Central memory CD4-positive, alpha-beta T cell (primary cell): ENCODE measurements at places on chromosomes 2 and 18.

DNA sequence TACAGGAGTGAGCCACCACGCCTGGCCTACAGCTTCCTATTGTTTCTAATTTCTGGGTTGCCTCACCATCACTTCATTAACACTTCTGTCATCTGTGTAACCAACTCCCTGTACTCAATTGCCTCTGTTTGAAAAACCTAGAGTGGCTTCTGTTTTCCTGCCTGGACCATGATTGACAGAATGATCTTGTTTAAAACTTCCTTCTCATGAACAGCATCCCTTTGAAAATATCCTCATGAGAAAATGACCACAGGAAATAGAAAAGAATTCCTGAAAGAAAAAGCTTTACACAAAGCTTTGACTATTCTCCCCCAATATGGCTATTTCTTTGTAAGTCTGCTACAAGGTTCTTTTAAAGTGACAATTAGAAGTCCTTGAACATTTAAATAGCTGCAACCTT, 672.3 kb downstream of the ARHGAP15 start:
- DNase-seq: no peak

DNA sequence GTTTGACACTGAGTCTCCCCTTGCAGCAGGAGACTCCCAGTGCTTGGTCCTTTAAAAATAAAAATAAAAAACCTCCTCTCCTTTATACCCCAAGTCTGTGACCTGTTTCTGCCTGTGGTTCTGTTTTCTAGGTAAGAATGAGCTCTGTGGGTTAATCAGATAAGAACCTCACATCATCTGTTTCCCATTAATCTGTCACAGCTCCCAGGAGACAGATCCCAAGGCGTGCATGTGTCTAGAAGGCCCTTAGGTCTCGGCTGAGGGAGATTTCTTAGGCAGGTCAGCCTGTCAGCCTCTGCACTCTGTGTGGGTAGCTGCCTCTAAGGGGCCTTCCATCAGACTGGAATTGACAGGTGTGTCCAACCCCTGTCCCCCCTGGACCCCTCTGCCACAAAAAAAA, 80.7 kb downstream of the FHOD3 start:
- no peak for DNase-seq

- no peak for DNase-seq
These were observed 84.9 kb downstream of the DGKD start for GRCh38 chr2:233439191-233439590.

GRCh38 chr2:6580982-6581381, 284.7 kb downstream of the CMPK2 start:
- no peak for DNase-seq

GRCh38 chr2:171316220-171316619, 117.6 kb downstream of the METTL8 start:
- no peak for DNase-seq

DNA sequence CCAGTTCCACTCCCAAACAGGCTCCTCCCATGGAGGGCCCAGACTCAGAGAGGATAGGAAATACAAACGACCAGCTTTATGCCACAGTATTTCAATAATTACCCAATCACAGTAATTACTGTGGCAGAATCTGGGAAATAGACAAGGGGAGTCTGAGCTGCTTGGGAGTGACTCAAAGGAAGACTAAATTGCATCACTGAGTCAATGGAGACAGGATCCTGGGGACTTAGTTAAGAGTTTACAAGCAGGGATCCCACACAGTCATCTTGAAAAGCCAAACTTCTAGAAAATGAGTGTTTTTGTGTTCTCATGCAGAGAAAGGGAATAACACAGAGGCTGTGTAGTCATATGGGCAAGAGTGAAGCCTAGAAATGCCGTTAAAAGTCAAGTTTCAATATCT, 1142.1 kb downstream of the CNTNAP5 start:
- no peak for DNase-seq

DNA sequence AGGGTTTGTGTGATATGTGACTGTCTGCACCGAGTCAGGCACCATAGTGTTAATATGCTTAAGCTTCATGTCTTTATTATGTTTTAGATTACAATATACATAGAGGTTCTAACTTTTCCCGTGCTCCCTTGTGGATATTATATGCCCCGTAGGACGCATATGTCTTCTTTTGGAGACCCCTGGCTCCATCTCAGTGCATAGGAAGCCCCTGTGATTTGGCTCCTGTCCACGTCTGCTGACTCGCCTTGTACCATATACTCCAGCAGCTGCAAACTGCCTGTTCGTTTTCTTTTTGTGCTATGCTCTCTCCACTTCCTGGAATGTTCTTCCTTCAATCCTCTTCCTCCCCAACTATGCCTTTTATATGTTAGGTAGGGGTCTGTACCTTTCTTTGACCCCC, 110.9 kb downstream of the PTRHD1 start:
- no peak for DNase-seq

GRCh38 chr2:42359965-42360483, 993 bp downstream of the COX7A2L start:
- DNase-seq: no peak

DNA sequence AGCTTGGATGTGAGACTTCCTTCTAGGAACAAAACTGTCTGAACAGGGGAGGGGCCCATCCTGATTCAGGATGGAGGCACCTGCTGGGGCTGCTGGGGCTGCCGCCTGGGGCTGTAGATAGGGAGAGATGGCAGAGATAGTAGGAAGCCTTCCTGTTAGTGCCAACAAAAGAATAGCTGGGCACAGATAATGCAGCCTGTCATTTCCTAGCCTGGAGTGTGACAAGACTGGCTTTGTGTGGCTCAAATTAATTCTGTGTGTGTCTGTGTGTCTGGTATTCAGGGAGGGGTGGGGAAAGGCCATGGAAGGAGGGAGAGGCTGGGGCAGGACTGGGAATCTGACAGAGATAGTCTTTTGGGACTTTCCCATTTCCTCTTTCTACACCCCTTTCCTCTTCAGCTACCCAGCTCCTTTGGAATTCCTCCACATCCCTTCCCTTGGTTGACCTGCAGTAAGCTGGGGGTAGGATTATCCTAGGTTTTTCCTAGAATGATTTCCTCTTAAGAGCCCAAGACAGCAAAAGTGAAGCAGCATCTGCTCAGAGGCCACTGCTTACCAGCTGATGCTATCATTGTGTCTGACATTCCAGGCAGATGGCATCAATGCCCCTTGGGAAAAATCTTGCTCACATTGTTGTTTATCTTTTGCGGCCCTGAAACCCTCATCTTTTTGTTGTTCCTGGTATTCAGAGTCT, 144.9 kb upstream of the LHCGR start:
- no peak for DNase-seq

GRCh38 chr2:38959938-38960608, 70.4 kb downstream of the ARHGEF33 start:
- peak; percentile 60 for DNase-seq

DNA sequence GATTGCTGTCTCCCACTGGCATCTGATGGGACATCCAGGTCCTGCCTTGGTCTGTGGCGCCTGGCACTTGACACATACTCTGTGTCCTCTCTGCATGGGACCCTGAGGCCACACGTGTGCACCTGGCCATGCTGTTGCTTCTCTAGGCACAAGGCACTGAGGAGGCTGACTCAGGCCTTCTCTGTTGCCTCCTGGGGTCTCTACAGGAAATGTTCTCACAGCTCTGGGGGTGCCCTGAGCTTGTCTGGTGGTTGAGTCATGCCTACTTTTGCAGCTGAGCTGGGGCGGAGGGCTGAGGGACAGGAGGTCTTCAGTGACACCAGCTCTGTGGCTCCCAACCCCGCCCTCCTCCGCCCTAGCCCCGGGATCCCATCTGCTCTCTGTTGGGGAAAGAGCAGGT, 207.0 kb upstream of the HS6ST1 start:
- DNase-seq: no peak

GRCh38 chr2:127386246-127386645, 1.5 kb downstream of the MAP3K2 start:
- DNase-seq: no peak

DNA sequence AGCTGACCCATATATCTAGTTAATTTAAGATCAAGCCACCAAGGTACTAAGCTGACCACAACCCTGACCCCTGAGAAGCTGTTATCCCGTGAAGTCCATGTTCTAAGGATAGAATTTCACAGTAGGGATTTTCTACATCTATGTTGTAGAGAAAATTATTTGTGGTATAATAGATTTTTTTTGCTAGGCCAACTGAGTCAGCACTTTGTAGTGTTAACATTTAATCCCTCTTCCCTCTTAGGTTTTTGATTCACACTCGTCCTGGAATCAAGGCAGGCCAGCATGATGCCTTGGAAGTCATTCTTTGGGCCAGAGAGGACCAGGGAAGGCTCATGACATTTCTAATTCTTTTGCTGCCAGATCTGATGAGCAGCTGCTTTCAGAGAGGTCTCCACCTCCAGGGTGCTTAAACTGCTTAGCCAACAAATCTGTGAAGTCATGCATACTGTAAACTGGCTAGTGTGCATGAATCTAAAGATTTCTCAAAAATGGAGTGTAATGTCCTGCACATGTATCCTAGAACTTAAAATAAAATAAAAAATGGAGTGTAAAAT, 102.5 kb downstream of the RBM43 start:
- DNase-seq: no peak

DNA sequence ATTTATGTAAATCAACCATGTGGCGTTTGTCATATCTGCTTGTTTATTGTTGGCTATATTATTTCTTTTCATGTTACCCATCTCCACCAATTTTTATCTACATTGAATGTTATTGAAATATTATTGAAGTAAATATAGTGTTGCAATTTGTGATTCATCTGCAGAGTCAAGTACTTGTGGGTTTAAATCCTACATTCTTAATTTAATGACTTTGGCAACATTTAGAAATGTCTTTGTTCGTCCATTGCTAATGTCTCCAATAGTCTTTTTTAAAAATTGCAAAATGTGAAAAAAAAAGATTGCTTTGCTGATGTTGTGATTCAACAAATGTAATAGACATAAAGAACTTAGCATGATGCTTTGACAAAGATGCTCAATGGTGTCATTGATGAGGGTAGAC, 1572.8 kb upstream of the PIK3C3 start:
- DNase-seq: no peak

GRCh38 chr18:36149514-36150289, 20.0 kb downstream of the ELP2 start:
- no peak for DNase-seq

GRCh38 chr18:42471885-42472284, 516.9 kb downstream of the PIK3C3 start:
- DNase-seq: no peak

GRCh38 chr2:109660046-109660860, 46.1 kb downstream of the SOWAHC start:
- no peak for DNase-seq

GRCh38 chr2:144707736-144708326, 187.9 kb upstream of the ZEB2 start:
- no peak for DNase-seq

- no peak for DNase-seq
These were observed 21.9 kb downstream of the EVA1A start for GRCh38 chr2:75538521-75539490.

GRCh38 chr2:45797451-45798230, 146.2 kb downstream of the PRKCE start:
- DNase-seq: no peak

- DNase-seq: no peak
These were observed 20.9 kb upstream of the PPP1CB start for GRCh38 chr2:28730641-28731146.

DNA sequence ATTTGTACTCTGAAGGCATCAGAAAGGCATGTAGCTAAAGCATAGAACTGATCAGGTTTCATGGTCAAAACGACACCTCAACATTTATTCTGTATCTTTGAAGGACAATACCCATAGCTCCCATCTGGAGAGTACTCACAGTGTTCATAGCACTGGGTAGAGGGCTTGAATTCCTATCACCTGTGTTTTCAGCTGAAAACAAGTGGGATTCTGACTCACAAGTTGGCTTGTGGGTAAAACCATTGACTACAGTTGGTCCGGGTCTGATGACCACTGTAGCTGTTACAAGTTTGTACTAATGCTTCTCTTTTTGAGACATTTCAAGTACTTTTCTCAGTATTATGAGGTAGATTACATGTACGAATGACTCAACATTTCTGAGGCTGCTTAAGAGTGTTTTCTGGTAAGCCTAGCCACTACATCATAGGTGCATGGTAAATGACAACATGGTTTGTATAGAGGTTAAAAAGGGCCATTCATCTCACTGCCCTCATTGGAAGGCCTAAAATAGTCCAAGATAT, 68.6 kb upstream of the PELI1 start:
- no peak for DNase-seq

GRCh38 chr18:27964811-27965210, 212.1 kb downstream of the CDH2 start:
- DNase-seq: no peak

GRCh38 chr18:36139245-36139644, 9.5 kb downstream of the ELP2 start:
- DNase-seq: no peak

DNA sequence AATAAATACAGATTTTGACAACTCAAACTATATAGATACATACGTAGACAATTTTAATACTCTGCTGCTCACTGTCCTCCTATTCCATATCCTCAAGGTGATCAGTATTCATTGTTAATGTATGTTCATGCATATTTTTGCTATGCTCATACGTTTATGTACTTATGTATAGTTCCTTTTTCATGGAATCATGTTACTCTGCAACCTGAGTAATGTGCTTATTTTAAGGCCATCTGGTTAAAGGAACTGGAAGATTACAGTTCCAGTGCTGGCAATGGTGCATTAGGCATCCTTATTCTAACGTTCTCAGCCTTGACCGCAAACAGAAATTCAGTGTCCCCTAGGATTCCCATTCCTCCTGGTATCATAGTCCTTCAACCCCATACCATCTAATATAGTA, 385.0 kb upstream of the TNP1 start:
- DNase-seq: no peak

DNA sequence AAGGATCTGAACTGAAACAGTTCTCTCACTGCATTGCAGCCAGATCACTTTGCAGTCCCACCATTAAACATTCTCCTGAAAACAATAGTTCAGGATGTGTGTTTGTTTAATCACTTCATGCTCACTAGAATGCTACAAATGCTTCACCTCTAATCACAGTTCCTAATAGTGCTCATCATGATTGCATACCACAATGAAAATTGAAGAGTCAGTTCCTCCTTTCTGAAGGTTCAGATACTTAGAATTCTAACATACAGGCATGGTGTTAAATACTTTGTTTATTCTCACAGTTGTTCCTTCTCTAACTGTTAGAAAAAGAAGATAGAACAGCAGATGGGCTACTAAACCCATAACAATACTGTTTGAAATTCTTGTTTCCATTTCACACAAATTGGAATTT, 622.3 kb upstream of the ACVR2A start:
- DNase-seq: no peak

DNA sequence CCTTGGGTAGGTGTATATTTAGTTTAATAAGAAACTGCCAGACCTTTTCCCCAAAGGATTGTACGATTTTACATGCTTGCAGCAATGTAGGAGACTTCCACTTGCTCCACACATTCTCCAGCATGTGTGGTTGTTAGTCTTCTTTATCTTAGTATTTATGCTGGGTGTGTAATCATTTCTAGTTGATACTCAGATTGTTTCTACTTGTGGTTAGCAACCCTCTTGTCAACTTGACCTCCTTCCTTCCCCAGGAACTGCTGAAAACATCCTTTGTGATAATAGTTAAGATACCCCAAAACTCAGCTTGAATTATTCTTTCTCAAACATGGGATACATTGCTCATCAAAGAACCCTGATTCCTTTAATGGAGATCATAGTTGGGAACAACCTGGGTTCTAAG, 37.2 kb upstream of the CYBRD1 start:
- DNase-seq: no peak
